ENCODE measurements at places on chromosomes 1 and 21. TPM values are rescaled to one million over a fixed set of nuclear protein-coding genes. Genes with fewer than 3 reads are reported as not detected.

Gene CFHR3
- not detected for total RNA-seq

- H3K4me3 ChIP-seq, result no peak overlapping the region
- no peaks in the 10 kb centered on the region for H3K4me1 ChIP-seq
- no peak overlapping the region for H3K27ac ChIP-seq
Observed at GRCh38 chr1:50851034-50851433, 109.0 kb downstream of the FAF1 start.

Gene CD247
- total RNA-seq, result 2.0 TPM

GRCh38 chr21:32726839-32727686, 750 bp downstream of the SYNJ1 start:
- H3K36me3 ChIP-seq, result no peaks in the 10 kb centered on the region
- H3K27me3 ChIP-seq, result no peaks in the 10 kb centered on the region
- peak overlapping the region; percentile 75 for H3K4me3 ChIP-seq
- peak overlapping the region; percentile 90 for H3K27ac ChIP-seq

Gene DFFB
- 11.3 TPM for total RNA-seq

- no peak overlapping the region for H3K4me3 ChIP-seq
- H3K27ac ChIP-seq, result no peak overlapping the region
- H3K4me1 ChIP-seq, result no peaks in the 10 kb centered on the region
- no peaks in the 10 kb centered on the region for H3K36me3 ChIP-seq
- H3K27me3 ChIP-seq, result no peaks in the 10 kb centered on the region
Observed at GRCh38 chr1:45569962-45570581, 13.8 kb upstream of the NASP start.

Gene PPFIA4
- 5.6 TPM for total RNA-seq

DNA sequence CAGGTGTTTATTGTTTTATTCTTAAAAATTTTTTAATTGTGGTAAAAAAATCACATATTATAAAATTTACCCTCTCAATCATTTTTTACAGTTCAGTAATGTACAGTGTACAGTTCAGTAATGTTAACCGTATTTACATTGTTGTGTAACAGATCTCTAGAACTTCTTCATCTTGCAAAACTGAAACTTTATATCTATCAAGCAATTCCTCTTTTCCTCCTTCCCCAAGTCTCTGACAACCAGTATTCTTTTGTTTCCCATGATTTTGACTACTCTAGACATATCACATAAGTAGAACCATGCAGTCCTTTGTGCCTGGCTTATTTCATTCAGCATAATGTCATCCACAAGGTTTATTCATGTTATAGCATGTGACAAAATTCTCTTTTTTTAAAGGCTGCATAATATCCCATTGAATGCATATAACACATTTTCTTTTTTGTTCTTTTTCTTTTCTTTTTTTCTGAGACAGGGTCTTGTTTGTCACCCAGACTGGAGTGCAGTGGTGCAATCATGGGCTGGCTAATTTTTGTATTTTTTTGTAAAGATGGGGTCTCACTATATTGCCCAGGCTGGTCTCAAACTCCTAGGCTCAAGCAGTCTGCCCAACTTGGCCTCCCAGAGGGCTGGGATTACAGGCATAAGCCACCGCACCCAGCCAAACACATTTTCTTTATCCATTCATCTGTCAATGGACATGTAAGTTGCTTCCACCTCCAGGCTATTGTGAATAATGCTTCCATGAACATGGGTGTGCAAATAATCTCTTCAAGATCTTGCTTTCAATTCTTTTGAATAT, 17.2 kb upstream of the RCSD1 start:
- no peaks in the 10 kb centered on the region for H3K4me1 ChIP-seq
- no peaks in the 10 kb centered on the region for H3K36me3 ChIP-seq
- no peaks in the 10 kb centered on the region for H3K27me3 ChIP-seq
- no peak overlapping the region for H3K27ac ChIP-seq
- H3K4me3 ChIP-seq, result no peak overlapping the region
- no peak for DNase-seq

Gene HSF2BP
- total RNA-seq, result 0.32 TPM

DNA sequence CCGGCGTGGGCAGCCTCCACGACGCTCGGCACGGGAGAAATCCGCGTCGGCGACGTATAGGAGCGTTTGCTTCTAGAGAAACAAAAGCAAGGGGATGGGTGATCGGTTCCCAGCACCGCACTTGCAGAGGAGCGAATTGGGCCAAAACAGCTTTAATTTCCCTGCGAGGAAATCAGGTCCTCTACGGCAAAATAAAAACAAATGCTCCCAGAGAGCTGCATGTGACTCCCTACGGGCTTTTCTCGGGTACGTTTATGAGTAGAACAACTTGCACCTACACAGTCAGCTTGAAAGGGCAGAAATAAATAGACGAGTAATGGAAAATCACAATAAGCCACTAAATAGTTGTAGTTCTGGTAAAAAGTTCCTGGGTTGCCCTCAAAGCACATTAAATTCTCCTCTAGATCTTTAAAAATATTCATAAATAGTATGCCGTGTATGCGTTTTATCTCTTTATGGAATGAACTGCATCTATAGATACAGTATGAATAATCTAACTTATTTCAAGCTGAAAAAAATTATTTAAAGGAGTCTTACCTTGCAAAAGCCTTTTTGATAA, 1.2 kb downstream of the NHLH2 start:
- peaks cover 3% of the 10 kb centered on the region for H3K4me1 ChIP-seq
- no peaks in the 10 kb centered on the region for H3K36me3 ChIP-seq
- H3K27me3 ChIP-seq, result peaks cover 72% of the 10 kb centered on the region
- H3K27ac ChIP-seq, result no peak overlapping the region
- H3K4me3 ChIP-seq, result no peak overlapping the region

GRCh38 chr1:117826119-117826518, 103.3 kb downstream of the GDAP2 start:
- H3K27ac ChIP-seq, result no peak overlapping the region
- no peak for DNase-seq
- H3K4me1 ChIP-seq, result no peaks in the 10 kb centered on the region
- H3K4me3 ChIP-seq, result no peak overlapping the region
- H3K36me3 ChIP-seq, result no peaks in the 10 kb centered on the region

DNA sequence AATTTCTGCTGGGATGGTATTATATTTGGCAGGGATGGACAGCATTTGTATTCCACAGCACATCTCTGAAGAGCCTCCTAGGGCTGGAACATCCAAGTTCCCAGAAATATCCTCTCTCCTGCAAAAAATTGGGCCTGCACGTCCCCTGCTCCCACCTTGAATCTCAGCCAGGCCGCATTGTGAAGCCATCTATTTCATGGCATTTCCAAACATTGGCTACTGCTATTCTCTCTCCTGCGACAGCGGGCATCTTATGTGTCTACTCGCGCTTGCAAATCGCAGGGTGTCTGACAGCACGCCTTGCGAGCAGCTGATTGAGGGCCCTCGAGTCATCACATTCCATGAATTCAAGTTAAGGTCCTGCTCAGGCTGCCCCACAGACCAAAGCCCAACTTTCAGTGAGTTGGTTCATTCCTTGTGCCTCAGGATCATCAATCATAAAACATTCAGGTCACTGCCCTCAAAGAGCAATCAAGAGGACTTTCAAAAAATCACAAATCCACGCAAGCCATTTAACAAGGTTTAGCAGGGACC, 15.8 kb downstream of the RGS8 start:
- DNase-seq, result no peak
- H3K27ac ChIP-seq, result no peak overlapping the region
- no peaks in the 10 kb centered on the region for H3K27me3 ChIP-seq
- H3K4me3 ChIP-seq, result no peak overlapping the region
- H3K4me1 ChIP-seq, result no peaks in the 10 kb centered on the region

- H3K27me3 ChIP-seq, result no peaks in the 10 kb centered on the region
- no peak overlapping the region for H3K4me3 ChIP-seq
- no peak for DNase-seq
Observed at GRCh38 chr1:37288900-37289299, 185.5 kb upstream of the ZC3H12A start.

Gene SEMA4A
- 9.2 TPM for total RNA-seq

Gene CDK11B
- total RNA-seq, result 17.4 TPM

Gene BATF3
- 1.9 TPM for total RNA-seq

Gene PEAR1
- total RNA-seq, result 6.2 TPM

DNA sequence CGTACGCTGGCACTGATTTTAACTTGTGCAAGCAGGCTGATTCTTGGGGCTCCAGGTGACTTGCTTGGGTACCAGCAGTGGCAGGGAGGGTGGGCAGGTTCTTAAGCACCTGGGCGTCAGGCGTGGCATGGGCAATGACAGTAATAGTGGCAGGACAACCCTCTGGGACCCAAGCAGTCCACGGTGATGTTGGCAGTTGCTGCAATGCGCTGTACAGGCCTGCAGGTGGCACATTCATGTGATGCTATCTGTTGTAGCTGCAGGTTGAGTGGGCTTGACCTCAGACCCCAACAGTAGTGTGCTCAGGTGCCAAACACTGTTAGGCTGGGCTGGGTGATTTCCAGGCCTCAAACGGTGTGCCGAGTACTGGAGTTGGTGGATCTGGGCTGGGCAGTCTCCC, 10.2 kb upstream of the OR10J4 start:
- no peaks in the 10 kb centered on the region for H3K4me1 ChIP-seq
- no peak overlapping the region for H3K27ac ChIP-seq
- no peak overlapping the region for H3K4me3 ChIP-seq

- H3K27ac ChIP-seq, result no peak overlapping the region
- no peaks in the 10 kb centered on the region for H3K27me3 ChIP-seq
- peaks cover 3% of the 10 kb centered on the region for H3K4me1 ChIP-seq
- no peak for DNase-seq
Observed at GRCh38 chr21:28426545-28426944, 566.1 kb downstream of the LTN1 start.

GRCh38 chr1:190949939-190950338, 472.3 kb upstream of the BRINP3 start:
- H3K36me3 ChIP-seq, result no peaks in the 10 kb centered on the region
- no peak overlapping the region for H3K4me3 ChIP-seq
- no peaks in the 10 kb centered on the region for H3K27me3 ChIP-seq
- no peaks in the 10 kb centered on the region for H3K4me1 ChIP-seq

DNA sequence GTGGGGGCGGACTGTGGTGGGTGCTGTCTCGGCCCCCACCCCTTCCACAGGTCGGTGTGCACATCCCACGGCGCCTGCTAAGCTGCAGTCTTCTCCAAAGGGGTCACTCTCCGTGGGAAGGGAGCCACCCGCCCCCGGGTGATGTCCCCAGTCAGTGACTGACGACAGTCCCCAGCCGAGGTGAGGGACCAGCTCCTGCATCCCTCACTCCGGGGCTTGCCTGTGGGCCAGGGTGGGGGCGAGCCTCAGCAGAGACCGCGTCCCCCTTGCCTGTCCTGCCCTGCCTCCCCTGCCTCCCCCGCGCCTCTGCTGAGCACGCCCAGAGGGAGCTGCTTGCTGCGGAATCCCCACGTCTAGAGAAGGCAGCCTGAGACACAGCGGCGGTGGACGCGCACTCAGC, 35.9 kb upstream of the PDE9A start:
- DNase-seq, result no peak
- no peak overlapping the region for H3K4me3 ChIP-seq
- H3K27ac ChIP-seq, result no peak overlapping the region

GRCh38 chr1:181296180-181296579, 187.1 kb upstream of the CACNA1E start:
- no peak overlapping the region for H3K4me3 ChIP-seq
- no peaks in the 10 kb centered on the region for H3K4me1 ChIP-seq

- peak; percentile 63 for DNase-seq
- no peak overlapping the region for H3K4me3 ChIP-seq
- H3K4me1 ChIP-seq, result peaks cover 3% of the 10 kb centered on the region
- no peaks in the 10 kb centered on the region for H3K36me3 ChIP-seq
Observed at GRCh38 chr1:215631489-215631888, 64.4 kb downstream of the KCTD3 start.

DNA sequence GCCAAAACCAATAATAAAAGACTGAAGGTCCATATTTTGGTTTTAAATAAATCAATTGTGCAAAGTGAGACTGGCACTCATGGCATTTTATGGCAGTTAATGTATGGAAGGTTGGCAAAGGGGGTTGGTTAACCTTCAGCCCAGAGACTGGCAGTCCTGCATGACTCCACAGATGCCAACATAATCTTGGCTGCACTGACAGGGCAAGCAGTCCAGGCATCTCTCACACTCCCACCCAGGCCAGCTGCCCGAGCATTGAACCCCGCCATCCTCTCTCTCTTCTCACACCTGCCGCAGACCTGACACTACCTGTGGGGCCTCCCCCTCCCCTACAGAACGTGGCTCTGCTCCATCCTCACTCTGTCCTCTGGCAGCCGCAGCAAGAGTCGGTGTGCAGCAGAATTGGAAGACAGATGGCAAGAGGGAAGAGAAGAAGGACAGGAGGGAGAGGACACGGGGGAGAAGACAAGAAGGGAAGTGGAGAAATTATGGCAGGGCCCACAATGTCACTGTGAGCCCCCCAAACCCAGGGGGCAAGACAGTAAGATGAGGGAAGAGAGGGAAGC, 43.7 kb downstream of the ITPKB start:
- no peak overlapping the region for H3K27ac ChIP-seq
- no peaks in the 10 kb centered on the region for H3K27me3 ChIP-seq
- no peak for DNase-seq
- no peaks in the 10 kb centered on the region for H3K36me3 ChIP-seq
- no peak overlapping the region for H3K4me3 ChIP-seq

Gene KRTAP12-2
- total RNA-seq, result not detected

DNA sequence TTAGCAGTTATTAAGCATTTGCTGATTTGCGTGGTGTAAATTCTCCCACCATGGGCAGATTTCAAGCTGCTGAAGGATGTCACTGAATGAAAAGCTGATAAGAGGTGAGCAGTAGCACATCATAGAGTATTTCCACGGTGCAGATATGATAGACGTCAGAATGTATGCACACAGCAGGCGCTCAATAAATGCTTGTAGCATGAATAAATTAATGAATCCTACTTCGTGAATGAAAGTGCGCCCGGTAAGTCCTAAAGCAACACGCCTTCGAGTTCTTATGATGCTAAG, 510 bp upstream of the UBIAD1 start:
- H3K27ac ChIP-seq, result peak overlapping the region; percentile 9
- H3K4me1 ChIP-seq, result peaks cover 8% of the 10 kb centered on the region
- H3K27me3 ChIP-seq, result no peaks in the 10 kb centered on the region
- no peak for DNase-seq
- no peaks in the 10 kb centered on the region for H3K36me3 ChIP-seq

- DNase-seq, result no peak
- no peaks in the 10 kb centered on the region for H3K4me1 ChIP-seq
- no peak overlapping the region for H3K27ac ChIP-seq
- no peak overlapping the region for H3K4me3 ChIP-seq
- H3K27me3 ChIP-seq, result no peaks in the 10 kb centered on the region
- peaks cover 15% of the 10 kb centered on the region for H3K36me3 ChIP-seq
Observed at GRCh38 chr1:151419819-151420218, 20.4 kb downstream of the PSMB4 start.

DNA sequence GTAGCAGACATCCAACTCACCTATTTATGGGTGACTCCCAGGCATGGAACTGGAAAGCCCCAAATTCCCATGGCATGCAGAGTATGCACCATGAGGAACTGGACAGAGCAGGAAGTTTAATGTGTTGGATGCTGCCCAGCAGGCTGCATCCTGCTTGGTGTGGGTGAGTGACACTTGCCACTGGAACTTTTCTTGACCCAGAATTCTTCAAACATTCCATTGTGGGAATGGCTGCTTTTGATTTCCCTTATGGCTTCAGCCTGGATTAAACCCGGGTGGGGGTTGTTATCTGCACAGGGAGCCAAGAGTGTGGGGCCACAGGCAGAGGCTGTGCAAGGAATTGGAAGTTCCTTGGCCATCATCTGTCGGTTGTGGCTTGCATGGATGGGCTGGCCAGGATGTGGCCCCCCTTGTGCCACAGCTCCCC, 26.9 kb upstream of the BACE2 start:
- no peak overlapping the region for H3K4me3 ChIP-seq
- H3K27ac ChIP-seq, result peak overlapping the region; percentile 71
- no peaks in the 10 kb centered on the region for H3K27me3 ChIP-seq
- peaks cover 10% of the 10 kb centered on the region for H3K4me1 ChIP-seq
- peak; percentile 70 for DNase-seq

Gene GJC2
- 1.3 TPM for total RNA-seq

- no peaks in the 10 kb centered on the region for H3K4me1 ChIP-seq
- no peak overlapping the region for H3K27ac ChIP-seq
- DNase-seq, result no peak
- no peaks in the 10 kb centered on the region for H3K36me3 ChIP-seq
- no peak overlapping the region for H3K4me3 ChIP-seq
Observed at GRCh38 chr1:233617025-233617424, 3.1 kb downstream of the KCNK1 start.
